ENCODE measurements at places on chromosomes 5 and 9.

DNA sequence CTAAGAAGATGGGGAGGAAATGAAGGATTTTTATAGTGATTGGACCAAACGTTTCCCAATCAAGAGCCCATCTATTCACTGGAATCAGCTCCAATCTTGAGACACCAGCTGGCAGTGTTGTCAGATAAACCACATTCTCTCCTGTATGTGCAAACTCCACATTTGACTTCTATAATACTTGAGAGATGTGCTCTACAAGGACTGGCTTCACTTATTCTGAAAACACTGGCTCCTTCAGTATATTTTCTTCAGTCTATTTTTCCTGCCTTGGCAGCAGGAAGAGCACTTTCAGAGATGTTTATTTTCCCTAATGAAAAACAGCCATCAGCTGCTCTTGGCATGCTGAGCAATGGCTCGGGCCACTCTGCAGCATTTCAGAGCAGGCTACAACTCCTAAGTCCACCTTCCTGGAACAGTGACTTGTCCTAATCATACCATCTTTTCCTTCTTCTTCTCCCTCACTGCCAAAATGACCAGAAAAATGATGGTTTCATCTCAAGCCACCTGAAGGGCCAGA lies 96.9 kb upstream of the FSTL4 start:
- DNase-seq = no peak

DNA sequence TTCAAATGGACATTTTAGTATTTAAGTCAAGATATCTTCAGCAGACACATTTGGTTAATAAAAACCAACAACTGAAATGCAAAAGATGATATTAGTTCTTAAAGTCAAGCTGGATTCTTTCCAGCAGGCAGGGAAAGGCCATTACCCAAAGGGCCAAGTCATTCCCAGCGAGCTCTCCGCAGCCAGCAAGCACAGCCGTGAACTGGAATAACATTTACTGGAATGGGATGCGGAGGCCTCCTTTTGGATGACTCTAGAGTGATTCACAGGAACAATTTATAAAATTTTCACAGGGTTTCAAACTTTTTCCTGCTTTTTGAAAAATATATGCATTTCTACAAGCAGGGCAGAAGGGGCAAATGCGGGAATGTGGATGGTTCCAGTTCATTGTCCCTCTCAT lies 76.6 kb upstream of the DAB2 start:
- DNase-seq = peak; percentile 64

DNA sequence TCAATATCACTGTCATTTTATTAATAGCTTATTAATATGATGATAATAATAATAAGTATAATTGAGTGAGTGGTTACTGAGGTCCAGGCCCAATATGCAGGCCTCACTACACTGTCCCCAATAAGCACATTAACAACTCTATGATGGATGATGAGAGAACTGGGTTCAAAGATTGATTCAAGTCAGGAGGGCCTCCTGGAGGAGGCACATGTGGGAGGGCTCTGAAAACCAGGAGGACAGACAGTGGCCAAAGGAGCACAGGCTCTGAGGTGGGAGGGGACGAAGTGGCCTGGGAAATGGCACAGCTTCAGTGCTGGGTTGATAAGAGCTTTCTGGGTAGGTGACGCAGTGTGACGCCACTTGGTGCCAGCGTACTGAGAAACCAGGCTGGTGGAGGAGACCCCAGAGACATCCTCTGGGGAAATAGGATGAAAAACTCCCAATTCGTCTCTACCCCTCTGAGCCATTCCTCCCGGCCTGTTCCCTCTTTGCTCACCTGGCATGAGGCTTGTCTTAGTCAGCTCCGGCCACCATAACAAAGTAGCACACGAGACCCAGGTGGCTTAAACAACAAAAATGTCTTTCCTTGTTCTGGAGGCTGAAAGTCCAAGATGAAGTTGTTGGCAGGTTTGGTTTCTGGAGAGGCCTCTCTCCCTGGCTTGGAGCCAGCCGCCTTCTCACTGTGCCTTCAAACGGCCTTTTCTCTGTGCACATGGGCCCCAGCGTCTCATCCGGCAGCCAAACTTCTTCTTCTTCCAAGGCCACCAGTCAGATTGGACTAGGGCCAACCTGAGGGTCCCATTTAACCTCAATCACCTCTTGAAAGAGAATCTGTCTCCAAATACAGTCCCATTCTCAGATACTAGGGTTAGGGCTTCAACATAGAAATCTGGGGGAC lies 31.6 kb downstream of the NTNG2 start:
- DNase-seq = no peak

GRCh38 chr5:175343308-175343707 lies 100.7 kb downstream of the DRD1 start:
- DNase-seq = no peak

- DNase-seq = no peak
Measured at GRCh38 chr9:104774132-104774531, 10.2 kb downstream of the NIPSNAP3B start.

DNA sequence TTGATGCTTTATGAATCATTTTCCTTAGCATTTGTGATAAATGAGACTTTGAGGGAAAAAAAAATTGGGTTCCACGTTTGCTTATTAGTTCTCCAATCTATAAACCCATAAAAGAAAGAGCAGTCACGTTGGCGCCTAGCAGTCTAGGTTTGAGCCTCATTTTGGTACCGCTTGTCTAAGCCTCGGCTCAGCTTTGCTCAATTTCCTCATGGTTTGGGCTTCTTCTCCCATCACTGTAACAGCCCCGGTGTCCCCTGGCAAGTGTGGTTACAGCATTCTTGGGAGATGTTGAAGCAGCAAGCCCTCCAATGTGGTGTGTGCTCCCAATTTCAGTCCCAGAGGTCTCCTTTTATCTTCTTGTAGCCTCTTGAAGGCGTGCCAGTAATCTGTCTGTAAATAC lies 578.4 kb downstream of the CDK5RAP2 start:
- no peak for DNase-seq
